ENCODE measurements at places on chromosomes 1 and 21.

DNA sequence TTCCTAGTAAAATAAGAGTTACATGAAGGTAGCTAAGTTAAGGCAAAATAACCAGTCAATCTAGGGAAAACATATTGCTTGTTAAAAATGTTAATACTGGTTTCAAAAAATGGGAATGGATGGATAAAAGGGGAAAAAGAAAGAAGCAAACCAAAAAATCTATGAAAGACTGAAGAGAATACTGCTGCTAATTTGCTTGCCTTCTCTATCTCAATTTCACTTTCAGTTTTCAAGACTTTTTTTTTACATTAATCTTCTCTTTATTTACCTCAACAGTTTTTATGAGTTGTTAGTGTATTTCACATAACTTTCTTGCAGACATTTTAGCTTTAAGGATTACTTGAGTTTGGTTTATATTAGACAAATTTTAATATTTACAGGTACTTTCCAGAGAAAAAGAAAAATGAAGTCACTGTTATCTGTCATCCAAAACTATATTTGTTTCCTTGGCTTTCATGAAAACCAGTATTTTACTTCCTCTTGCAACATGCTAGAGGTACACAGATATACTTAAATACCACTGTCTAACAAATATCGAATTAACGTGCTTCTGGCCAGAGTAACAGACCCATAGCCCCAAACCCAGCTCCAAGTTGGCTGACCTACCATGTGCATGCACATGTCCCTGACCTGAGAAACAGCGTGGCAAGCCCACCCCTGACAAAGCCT is 70.7 kb downstream of the COL24A1 start:
- no peak for DNase-seq

DNA sequence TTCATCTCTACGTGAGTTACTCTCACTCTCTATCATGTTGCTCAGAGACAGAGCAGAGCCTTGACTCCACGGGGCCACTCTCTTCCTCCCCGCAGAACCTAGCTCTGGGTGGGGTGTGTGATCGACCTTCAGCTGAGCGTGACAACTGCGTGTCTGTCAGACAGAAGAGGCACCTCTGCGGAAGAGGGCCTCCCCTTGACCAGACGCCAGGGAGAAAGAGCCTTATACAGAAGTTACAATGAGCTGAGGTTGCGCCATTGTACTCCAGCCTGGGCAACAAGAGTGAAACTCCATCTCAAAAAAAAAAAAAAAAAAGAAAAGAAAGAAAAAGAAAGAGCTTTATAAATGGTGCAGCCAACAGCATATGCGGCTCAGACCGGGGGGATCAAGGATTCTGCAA is 22.9 kb downstream of the SYT2 start:
- DNase-seq: no peak

DNA sequence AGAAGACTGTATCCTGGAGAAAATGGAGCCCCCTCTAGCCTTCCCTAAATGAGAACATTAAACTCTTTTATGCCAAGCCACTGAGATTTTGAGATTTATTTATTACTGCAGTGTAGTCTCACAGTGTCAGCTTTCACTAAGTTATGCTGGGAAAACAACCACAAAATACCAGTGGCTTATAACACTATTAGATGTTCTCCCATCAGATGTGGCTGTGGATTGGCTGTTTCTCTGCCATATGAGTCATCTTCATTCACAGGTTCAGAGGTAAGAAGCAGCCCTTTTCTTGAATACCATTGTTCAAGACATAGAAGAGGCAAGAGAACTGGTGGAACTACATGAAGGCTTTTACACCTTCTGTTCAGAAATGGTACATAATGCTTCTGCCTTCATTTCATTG is 32.1 kb upstream of the ST6GALNAC5 start:
- DNase-seq: no peak

DNA sequence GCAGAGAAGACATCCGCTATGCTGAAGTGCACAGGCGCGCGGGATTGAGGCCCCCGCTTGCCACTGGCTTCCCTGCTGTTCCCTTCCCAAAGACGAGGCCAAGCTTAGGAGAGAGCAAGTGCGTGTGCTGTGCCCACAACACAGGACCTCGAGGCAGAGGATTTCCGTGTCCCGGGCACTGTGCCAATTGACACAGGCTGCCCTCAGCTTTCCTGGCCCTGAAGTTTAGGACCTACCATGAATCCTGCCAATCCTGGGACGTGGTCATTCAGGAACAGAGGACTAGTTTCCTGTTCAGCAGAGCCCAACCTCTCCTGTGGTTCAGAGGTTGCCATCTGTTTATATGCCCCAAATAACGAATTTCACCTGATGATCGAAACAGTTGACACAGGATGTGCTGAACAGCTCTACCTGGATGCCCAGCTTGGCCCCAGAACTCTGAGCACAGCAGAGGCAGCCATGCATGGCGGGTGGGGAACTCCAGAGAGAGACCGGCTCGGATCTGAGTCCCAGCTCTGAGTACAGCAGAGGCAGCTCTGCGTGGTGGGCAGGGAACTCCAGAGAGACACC is 22.0 kb downstream of the SLC37A1 start:
- no peak for DNase-seq

- no peak for DNase-seq
These were observed 14.8 kb upstream of the PPM1J start for GRCh38 chr1:112729909-112730308.

- no peak for DNase-seq
These were observed at the start of gene TSPEAR for GRCh38 chr21:44711327-44712202. Gene TSPEAR (minus strand): TSS chr21:44711572. CDS start chr21:44711514, 58 bp downstream.

DNA sequence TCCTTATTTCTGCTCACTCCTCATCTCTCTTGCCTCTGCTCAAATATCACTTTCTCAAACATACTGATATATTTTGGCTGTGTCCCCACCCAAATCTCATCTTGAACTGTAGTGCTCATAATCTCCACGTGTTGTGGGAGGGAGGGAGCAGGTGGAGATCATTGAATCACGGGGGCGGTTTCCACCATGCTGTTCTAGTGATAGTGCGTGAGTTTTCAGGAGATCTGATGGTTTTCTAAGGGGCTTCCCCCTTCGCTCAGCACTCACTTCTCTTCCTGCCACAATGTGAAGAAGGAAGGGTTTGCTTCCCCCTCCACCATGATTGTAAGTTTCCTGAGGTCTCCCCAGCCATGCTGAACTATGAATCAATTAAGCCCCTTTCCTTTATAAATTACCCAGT is 26.6 kb downstream of the ZBTB8OS start:
- DNase-seq: peak; percentile 72

GRCh38 chr1:245373131-245373530 is 218.3 kb downstream of the KIF26B start:
- DNase-seq: no peak

DNA sequence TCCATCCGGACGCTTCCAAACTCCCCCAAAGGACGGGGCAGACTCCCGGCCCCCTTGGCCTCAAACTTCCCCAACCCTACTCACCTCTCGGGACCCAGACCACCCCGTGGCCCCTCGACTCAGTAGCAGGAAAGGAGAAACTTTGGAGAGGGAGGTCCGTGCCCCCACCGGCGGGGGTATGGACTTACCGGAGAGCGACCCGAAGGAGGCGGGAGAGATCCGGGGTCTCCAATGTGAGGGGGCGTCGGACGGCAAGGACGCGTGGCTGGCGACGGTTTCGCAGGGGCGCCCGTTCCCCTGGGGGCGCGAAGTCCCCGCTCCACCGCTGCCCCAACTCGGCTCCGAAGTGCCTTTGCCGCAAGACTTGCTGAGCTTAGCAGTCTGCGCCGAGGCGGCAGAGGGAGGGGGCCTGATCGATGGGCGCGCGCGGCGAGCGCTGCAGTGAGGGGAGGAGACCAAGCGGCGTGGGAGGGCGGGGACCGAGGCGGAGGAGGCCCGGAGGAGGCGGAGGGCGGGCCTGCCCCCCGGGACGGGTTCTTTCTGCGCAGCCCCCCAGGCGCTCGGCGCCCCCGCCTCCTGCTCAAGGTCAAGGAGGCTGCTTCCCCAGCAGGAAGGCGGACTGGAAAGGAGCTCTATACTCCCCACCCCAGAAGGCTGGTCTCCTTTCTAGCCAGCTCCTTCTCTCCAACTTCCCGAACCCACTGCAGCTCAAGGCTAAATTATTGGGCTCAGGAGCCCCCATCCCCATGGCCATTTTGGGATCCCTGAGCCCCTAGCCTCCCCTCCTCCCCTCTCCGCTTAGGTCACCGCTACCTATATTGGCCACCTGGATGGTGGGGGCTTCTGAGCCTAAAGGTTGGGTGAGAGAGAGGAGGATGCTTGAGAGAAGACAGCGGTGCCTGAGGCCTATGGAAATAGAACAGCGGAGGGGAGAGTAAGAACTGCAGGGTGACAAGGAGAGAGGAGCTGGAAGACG is at the start of gene SYT2:
Gene SYT2, minus strand, starts transcription at position 385 of the 976 bp plus-strand sequence. CDS start 104,682 bp downstream, outside the sequence.
- peak; percentile 41 for DNase-seq

GRCh38 chr1:167532964-167533824 is 14.9 kb upstream of the CD247 start:
- DNase-seq: no peak

- no peak for DNase-seq
These were observed 19.4 kb downstream of the JAK1 start for GRCh38 chr1:64946916-64947315.

DNA sequence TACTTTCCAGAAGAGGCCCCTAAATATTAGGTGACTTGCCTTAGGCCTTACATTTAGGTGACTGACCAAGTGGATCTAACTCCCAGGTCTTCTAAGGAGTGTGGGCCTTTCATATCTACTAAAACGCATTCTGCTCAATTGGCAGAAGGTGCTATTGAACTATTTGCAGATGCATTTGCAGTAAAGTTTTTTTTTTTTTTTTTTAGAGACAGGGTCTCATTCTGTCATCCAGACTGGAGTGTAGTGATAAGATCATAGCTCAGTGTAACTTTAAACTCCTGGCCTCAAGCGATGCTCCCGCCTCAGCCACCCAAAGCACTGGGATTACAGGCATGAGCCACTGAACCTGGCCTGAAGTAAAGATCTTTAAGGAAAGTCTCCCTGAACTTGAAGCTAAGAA is 13.0 kb upstream of the ACBD6 start:
- DNase-seq: no peak

GRCh38 chr1:61462628-61463027 is 262.3 kb downstream of the TM2D1 start:
- no peak for DNase-seq

GRCh38 chr21:27807596-27807995 is 840.7 kb upstream of the ADAMTS5 start:
- no peak for DNase-seq

DNA sequence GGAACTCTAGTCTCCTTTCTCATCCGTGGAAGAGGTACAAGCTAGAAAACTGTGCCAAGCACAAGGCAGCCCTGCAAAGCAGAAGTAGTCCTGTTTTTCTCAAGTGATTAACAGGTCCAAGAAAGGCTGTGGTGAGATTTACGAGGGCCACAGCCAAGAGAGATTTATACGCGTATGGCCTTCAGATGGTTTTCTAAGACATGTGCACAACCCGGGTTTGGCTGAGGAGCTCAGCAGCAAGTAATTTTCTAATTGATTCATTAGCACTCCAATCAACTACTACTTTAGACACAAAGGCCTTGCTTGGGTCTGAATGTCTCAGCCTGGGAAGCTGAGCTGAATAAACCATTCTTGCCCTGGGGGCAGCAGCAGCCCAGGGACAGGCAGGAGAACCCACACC is 55.8 kb downstream of the SSBP3 start:
- no peak for DNase-seq

GRCh38 chr1:170711682-170712081 is 47.8 kb downstream of the PRRX1 start:
- DNase-seq: no peak

DNA sequence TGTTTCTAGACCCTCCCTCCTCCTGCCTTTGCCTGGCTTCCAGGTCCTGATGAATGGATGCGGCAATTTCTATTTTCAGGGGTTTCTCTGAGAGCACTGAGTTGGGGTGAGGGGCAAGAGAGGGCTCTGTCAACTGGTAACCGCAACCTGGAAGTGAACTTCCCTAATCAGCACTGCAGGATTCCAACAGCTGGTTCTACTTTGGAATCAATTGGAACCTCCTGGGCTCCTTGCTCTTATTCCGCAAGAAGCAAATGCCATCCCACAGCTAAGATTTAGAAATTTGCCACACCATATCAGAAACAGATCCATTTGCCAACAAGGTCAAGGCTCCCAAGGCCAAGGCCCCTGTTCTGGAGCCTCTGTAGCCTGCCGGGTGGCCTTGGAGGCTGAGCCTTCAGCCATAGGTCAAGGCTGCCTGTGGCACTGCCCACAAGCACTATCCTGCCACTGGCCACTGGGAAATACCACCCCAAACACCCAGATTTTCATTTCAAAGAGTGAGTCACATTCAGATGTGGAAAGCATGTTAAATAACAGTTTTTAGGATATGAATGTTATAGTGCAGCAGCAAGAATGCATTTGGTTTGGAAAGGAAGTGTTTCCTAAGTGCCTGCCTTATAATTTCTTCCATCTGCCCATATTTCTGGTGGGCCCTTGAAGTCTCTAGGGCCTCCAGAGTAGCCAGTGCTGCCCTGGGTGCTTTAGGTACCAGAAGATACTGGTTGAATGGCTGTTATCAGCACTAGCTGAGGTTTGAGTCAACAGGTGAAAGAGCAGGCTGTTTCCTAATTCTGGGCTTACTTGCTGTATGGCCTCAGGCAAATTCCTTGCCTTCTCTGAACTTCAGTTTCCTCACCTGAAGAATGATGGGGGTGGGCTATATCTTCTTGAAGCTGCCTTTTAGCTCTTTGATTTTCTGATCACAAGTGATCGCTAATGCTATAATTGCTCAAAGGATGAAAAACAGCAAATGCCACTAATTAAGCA is 56.3 kb upstream of the JUN start:
- no peak for DNase-seq

DNA sequence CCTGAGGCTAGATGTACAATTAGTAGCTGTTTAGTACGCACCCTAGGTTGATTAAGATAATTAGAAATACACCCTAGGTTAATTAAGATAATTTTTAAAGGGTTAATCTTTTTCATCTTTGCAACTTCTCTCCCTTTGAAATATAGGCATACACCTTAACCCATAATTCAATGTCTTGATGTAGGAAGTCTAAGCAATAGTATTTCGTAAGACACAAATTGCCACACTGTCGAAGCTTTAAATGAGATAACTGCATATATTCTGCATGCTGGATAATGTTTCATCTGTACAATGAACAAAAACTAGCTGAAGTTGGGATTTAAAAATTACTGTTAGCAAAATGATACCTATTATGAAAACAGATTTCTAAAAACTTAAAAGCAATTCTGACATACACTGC is 122.9 kb downstream of the EVI5 start:
- DNase-seq: no peak

- no peak for DNase-seq
These were observed 15.9 kb downstream of the ATF6 start for GRCh38 chr1:161781995-161782394.

GRCh38 chr1:202578001-202578504 is 132.2 kb downstream of the SYT2 start:
- DNase-seq: no peak

GRCh38 chr1:237873487-237874211 is 17.1 kb downstream of the ZP4 start:
- no peak for DNase-seq

GRCh38 chr21:32184065-32184464 is 94.8 kb downstream of the MIS18A start:
- no peak for DNase-seq
